A172 (cell line): ENCODE measurements at places on chromosomes 2 and 18.

- no peak for DNase-seq
Measured at GRCh38 chr2:64056021-64056420, 36.8 kb upstream of the VPS54 start.

- DNase-seq, result no peak
Measured at GRCh38 chr2:240915526-240916341, 9.6 kb downstream of the CROCC2 start.

GRCh38 chr2:226618875-226619605 lies 180.6 kb downstream of the IRS1 start:
- no peak for DNase-seq

DNA sequence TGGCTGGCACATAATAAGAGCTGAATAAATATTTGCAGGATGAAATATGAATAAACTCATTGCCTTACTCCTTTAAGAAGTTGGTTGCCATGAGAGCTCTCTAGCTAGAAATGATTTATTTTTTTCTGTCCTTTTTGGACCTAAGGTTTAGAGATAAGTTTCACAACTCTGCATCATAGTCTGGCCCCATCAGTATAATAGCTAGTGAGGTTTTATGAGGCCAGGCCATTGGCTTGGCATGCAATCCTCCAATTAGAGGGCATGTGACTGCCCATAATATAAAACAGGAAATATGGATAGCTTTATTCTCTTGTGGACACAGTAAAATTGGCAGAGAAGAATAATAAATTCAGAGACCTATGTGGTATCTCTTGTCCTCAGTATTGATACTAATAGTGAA lies 26.2 kb upstream of the INSIG2 start:
- peak; percentile 3 for DNase-seq

- DNase-seq, result no peak
Measured at GRCh38 chr2:25021791-25022362, 20.0 kb upstream of the EFR3B start.

- no peak for DNase-seq
Measured at GRCh38 chr2:15670981-15671380, 79.3 kb downstream of the DDX1 start.

- no peak for DNase-seq
Measured at GRCh38 chr2:46510598-46511177, 31.3 kb downstream of the TMEM247 start.

DNA sequence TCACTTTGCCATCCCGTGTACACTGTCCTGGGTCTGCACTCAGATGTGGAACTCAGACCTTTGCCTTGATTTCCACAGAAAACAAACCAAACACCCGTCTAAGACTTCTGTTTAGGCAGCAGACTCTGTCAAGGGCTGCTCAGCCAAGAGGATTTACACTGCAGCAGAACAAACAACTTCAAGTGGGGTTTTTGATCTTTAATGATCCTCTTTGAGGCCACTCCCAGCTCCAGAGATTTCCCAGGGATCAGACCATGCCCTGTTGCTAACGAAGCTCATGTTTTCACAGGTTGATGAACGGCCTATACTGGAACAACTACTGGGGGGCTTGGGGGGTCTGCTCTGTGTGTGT lies 52.5 kb upstream of the LGALSL start:
- DNase-seq, result no peak

GRCh38 chr2:140918426-140918825 lies 1212.4 kb downstream of the LRP1B start:
- DNase-seq, result no peak

GRCh38 chr2:47029737-47030524 lies 114.3 kb upstream of the MCFD2 start:
- DNase-seq, result peak; percentile 98

- no peak for DNase-seq
Measured at GRCh38 chr2:44559108-44559507, 197.4 kb downstream of the CAMKMT start.

- DNase-seq, result no peak
Measured at GRCh38 chr18:79903071-79903635, 48.3 kb downstream of the SLC66A2 start.

- DNase-seq, result peak; percentile 96
Measured at GRCh38 chr2:27954771-27955383, 64.3 kb downstream of the BABAM2 start.

- no peak for DNase-seq
Measured at GRCh38 chr2:134149904-134150303, 104.0 kb upstream of the MGAT5 start.

DNA sequence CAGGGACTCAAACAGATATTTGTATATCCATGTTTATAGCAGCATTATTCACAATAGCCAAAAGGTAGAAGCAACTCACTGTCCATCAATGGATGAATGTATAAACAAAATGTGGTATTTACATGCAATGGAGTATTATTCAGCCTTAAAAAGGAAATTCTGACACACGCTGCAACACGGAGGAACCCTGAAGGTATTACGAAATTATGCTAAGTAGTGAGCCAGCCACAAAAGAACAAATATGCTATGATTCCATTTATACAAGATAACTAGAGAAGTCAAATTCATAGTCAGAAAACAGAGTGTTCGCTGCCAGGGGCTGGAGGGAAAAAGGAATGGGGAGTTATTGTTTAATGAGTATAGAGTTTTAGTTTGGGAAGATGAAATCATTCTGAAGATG lies 61.0 kb upstream of the CDKL4 start:
- DNase-seq, result no peak
